ENCODE measurements at places on chromosomes 16 and 17.
A peak's percentile ranks its signal among the peaks of the same experiment; 100 is the strongest.

- DNase-seq: no peak
Observed at GRCh38 chr17:56074361-56074890, 78.8 kb upstream of the ANKFN1 start.

- DNase-seq: no peak
Observed at GRCh38 chr17:58391302-58391984, 25.9 kb downstream of the RNF43 start.

DNA sequence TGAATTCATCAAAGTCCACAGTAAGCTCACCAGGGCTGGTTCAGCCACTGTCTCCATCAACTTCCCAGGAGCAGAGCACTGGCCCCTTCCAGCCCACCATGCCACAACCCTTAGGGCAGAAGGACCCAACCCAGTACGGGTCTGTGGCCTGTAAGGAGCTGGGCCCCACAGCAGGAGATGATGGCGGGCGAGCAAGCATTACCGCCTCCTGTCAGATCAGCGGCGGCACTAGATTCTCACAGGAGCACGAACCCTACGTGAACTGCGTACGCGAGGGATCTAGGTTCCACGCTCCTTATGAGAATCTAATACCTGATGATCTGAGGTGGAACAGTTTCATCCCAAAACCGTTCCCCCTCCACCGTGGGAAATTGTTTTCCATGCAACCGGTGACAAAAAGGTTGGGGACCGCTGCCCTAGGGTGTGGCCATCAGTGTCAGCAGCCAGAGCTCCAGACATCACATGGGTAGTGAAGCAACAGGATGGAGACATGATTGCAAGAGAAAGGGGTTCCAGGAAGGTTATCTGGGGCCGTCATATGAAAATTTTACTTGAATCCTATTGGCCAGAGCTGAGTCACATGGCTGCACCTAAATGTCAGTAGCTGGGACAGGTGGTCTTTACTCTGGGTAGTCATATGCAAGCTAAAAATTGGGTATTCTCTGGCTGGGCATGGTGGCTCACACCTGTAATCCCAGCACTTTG, 12.4 kb upstream of the SLC25A19 start:
- no peak for DNase-seq

DNA sequence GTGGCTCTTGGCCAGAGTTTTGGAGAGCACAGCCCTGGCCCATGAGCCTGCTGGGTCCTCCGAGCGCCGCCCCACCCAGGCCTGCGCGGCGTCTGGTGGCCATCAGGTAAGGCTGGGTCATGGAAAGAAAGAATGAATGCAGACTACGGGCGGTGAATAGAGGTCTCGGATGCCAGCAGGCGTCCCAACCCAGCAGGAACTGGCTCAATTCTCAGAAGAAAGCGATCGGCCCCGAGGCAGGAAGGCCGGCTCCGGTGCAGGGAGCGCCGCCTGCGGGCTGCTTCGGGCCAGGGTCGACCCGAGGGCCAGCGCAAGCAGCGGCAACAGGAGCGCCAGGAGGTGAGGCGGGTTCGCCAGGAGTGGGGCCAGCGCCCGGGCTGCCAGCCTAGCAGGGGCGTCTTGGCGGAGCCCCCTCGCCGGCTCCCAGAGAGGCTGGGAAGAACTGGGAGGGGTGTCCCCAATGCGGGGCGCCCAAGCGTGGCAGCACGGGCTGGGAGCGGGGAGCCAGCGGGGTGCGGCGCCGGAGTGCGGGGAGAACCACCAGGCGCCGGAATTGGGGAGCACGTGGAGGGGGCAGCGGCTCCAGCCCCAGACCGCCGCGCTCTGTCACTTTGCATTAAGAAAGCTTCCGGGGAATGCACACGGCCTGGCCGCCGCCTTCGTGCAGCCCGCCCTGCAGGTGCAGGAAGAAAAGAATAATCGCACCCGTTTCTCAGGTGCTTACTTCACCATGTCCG, 7.1 kb upstream of the TMC5 start:
- peak; percentile 2 for DNase-seq

GRCh38 chr16:80369138-80369958, 171.4 kb upstream of the DYNLRB2 start:
- DNase-seq: no peak
